Small intestine (tissue), 16 donors: ENCODE measurements at places on chromosomes 11 and 22.

GRCh38 chr22:18028817-18029527, 4.6 kb upstream of the MICAL3 start:
- DNase-seq: no peak

GRCh38 chr22:38338772-38339379, 21.6 kb upstream of the CSNK1E start:
- DNase-seq: no peak

DNA sequence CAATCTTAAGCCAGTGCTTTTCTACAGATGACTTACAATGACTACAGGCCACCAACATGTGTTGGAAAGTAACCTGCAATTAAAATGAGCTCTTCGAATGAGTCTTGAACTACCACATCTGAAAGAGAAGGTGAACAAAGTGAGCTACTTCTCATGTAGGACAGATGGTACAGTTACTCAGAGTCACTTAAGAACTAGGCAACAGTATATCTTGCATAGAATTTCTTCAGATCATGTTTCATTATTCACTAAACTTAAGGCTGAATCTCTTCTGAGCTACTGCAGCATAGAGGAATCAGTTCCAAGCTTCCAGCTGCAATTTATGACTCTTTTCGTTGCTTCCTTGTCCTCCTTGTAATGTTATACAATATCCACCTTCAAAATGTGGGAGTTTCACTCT, 270.9 kb downstream of the TTC28 start:
- DNase-seq: no peak

- no peak for DNase-seq
Measured at GRCh38 chr11:8598506-8598905, 4.5 kb upstream of the STK33 start.

DNA sequence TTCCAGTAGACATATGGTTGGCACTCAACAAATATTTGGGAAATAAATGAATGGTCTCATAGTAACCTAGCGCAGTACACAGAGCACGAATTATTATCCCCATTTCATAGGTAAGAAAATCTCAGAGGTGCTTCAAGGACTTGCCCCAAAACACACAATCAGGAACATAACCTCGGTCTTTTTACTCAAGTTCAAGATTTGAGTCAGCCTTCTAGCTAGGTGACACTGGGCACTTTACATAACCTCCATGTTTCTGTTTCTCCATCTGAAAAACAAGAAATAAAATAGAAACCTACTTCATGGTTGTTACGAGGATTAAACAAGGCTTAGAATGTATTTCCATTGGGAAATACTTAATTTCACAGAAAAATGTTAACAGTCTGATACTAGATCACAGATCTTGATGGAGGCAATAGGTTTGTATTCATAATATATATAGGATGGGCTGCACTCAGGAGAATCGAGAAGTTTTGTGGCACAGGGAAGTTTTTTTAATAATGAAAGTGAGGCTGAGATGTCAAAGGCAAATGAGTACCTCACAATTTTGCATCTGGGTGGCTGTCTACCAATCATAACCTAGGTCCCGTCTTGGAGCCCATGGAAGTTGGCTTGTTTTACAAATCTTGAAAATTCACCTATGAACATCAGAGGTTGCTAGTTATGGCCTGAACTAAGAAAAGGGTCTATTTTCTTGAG, 147.4 kb upstream of the ZC3H12C start:
- DNase-seq: no peak
